Hypothalamus (tissue), 51 donors: ENCODE measurements at places on chromosomes 3 and 15.

DNA sequence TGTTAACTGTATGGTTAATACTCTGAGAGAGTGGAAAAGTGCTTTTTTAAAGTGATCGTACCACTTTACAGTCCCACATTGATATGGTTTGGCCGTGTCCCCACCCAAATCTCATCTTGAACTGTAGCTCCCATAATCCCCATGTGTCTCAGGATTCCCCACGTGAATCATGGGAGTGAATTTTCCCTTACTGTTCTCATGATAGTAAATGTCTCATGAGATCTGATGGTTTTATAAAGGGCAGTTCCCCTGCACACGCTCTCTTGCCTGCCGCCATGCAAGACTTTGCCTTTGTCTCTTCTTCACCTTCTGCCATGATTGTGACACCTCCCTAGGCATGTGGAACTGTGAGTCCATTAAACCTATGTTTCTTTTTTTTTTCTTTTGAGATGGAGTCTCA is 109.2 kb downstream of the TCF12 start:
- DNase-seq = no peak

- DNase-seq = no peak
Measured at GRCh38 chr3:85074003-85074402, 115.2 kb downstream of the CADM2 start.

DNA sequence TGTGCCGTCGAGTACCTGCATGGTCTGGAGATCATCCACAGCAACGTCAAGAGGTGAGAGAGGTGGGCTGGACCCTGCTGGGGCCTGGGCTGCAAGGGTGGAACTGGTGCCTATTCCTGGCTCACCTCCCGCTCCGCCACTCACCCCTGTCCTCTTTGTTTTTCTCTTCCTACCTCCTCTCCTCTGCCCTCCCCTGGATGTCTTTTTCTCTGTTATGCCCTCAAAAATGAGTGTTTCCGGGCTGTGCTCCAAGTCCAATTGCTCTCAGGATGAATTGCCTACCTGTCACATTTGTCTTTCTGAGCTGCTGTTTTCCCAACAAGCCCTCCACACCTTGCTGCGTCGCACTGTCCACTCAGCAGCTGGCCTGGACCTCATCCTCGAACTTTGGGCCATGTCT is 28.5 kb upstream of the TATDN2 start:
- DNase-seq = no peak

GRCh38 chr3:195204360-195205163 is 66.4 kb downstream of the XXYLT1 start:
- DNase-seq = no peak

GRCh38 chr3:187694801-187695200 is 7.6 kb downstream of the RTP2 start:
- no peak for DNase-seq

- no peak for DNase-seq
Measured at GRCh38 chr15:86829245-86829644, 749.6 kb downstream of the AGBL1 start.

GRCh38 chr15:33242165-33242564 is 47.7 kb upstream of the FMN1 start:
- no peak for DNase-seq
